Fibroblast of skin of right biceps (primary cell): ENCODE measurements at places on chromosomes 4 and X.

DNA sequence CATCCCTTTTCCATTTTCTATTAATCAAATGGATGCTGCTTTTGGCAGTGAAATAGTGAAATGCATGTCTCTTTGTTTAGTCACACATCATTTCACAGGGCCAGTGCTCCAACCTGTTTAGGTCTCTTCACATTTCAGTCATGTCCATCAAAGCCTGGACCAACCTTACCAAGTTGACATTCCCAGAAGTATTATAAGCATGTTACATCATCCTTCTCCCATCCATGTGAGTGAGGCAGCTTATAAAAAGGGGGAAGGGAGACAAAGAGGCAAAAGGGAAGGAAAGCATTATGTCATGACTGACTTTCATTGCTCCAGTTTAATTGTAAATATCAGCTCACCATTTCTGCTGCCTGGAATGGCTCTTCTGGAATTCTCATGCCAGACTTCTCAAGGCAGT is 94.4 kb downstream of the NWD2 start:
- DNase-seq, result no peak

DNA sequence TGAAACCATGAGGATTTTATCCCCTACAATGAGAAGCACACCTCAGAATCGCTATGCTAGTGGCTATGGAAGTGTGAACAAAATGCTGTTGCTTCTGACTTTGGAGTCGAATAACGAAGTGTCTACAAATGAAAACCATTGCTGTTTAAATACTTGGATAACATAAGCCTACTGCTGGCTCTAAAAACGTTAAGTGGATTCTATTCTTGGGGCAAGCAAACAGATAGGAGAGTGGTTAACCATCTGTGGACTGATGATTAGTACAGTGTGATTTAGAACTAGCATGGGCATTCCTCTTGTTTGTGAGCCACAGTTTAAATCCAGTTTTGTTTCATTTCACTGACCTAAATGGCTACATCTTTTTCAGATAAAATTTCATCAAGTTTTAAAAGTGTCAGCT is 109.7 kb upstream of the PNPLA4 start:
- DNase-seq, result no peak

- DNase-seq, result no peak
Measured at GRCh38 chr4:40990899-40991265, 223.5 kb downstream of the APBB2 start.

- no peak for DNase-seq
Measured at GRCh38 chr4:165700855-165701254, 172.2 kb upstream of the TLL1 start.

DNA sequence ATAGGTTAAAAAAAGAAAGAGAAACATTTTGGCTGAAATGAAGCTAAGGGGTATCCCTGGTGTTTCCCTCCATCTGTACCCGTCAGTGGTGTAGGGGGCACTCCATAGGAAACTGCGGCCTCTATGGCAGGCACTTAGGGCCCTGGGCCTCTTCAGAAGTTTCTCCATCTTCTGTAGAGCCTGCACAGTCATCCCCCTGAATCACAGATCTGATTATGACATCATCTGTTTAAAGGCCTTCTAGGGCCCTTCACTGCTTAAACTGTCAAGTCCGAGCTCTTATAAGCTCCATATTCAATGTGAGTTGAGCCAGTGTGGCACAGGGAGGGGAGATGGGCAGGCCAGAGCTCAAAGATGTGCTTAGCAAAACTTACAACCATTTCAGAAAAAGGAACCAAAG is 241.3 kb downstream of the NR3C2 start:
- DNase-seq, result no peak

GRCh38 chrX:54182194-54182863 is 725 bp downstream of the FAM120C start:
- DNase-seq, result peak; percentile 34

- no peak for DNase-seq
Measured at GRCh38 chr4:129261584-129261983, 165.6 kb downstream of the C4orf33 start.

DNA sequence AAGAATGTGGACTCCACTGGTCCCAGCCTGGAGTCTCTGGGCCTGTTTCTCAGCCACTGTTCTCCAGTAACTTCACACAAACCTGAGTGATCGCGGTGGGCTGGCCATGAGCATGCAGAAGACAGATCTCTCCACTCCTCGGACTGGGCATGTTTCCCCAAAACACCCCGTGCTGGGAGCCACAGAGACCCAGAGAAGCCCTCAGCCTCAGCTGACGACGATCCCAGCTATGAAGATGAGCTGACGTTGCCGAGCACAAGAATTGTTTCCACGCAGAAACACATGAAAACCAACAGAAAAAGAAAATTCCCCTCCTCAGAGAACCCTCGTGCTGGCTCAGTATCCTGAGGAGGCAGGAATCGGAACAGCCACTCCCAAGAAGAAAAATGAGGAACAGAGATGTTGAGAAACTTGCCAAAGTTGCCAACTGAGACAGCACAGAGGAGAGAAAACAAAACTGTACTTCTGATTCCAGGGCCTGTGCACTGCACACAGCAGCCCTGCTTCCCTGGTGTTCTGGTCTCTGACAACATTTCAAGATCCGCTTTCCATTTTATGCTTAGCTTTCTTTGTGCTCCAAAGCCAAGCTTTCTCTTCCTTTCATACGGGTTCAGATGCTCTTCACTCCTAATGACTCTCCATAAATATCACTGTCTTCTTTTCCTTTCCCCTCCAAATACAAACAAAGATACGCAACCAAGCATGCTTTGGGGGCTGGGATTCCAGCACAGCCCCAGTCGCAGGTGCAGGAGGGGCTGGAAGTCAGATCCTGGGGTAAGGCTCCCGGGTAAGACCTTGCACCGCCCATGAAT is 81.4 kb downstream of the IRF2 start:
- DNase-seq, result no peak

DNA sequence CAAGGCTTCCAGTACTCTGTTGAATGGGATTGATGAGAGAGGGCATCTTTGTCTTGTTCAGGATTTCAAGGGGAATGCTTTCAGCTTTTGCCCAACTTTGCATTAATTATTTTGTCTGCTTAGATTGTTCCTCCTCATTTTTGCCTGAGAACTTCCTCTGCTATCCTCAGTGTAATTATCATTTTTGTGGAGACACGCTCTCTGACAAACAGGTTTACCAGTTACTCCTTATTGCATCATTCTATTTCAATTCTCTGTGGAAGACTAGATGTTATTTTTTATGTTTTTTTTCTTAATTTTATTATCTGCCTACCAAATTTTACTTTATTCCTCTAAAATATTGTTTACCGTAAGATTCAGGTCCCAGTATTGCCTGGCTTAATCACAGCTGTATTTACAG is 349.2 kb downstream of the ADGRL3 start:
- DNase-seq, result peak; percentile 18

DNA sequence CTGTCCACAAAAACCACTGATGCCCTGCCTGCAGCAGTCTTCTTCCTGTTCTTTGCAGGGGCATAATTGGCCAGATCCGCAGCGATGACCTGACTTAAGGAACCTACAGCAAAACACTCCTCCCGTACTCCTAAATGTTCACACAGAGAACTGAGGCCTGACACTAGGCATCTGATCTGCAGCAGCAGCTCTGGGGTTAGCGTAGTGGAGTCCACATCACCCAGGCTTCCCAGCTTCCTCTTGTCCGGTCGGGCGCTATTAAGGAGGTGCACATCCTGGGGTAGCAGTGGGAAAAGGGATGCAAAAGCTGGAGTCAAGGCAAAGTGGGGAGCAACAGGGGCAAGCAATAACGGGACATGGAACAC is 758 bp downstream of the SCFD2 start:
- DNase-seq, result peak; percentile 13

GRCh38 chr4:6953751-6954380 is 44.2 kb downstream of the TBC1D14 start:
- peak; percentile 64 for DNase-seq

GRCh38 chr4:40515398-40516293 is 114.0 kb downstream of the RBM47 start:
- DNase-seq, result no peak

DNA sequence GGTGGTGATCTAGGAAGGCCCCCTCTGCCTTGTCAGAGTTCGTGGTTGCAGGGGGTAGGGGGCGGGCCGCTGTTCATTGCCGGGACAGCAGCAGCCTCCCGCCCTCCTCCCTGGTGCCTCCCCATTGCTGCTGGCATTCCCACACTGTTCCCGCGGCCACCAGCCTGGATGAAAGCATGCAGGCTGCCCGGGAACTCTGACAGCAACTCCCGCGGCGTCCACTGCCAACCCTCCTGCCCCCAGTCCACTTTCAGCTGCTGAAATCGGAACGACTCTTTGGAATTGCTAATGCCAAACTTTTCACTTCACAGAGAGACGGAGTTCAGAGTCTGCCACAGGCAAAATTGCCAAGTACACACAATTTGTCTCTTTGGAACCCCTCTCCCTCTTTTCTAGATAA is 121.9 kb downstream of the BEND2 start:
- DNase-seq, result no peak

DNA sequence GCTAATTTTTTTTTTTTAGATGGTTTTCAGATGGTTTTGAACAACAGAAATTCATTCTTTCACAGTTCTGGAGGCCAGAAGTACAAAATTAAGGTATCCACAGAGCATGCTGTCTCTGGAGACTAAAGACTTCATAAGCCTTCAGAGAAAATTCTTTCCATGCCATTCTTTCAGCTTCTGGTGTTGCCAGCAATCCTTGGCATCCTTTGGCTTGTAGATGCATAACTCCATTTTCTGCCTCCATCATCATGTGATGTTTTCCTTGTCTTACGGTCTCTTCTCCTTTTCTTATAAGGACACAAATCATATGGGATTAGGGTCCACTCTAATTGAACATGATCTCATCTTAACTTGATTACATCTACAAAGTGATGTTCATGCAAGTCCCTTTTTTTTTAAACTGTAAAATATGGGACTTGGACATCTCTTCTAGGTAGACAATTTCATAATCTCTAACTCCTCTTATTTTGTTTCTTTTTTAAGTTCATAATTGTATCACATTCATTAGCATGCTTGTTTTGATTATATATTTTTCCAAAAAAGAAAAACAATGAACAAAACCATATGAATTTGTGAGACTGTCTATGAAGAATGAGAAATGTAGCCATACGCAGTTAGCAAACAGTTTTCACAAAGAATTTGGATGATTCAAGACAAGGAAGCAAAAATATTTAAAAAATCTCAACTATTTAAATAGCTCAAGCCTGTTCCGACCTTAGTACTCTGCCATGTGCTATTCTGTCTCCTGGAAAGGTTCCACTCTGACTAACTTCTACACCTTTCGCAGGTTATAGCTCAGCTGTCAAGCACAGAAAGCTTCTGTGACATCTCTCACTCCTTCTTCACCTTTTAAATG is 53.1 kb upstream of the GIMD1 start:
- peak; percentile 66 for DNase-seq

GRCh38 chr4:86831262-86832130 is 17.7 kb downstream of the SLC10A6 start:
- DNase-seq, result peak; percentile 88

DNA sequence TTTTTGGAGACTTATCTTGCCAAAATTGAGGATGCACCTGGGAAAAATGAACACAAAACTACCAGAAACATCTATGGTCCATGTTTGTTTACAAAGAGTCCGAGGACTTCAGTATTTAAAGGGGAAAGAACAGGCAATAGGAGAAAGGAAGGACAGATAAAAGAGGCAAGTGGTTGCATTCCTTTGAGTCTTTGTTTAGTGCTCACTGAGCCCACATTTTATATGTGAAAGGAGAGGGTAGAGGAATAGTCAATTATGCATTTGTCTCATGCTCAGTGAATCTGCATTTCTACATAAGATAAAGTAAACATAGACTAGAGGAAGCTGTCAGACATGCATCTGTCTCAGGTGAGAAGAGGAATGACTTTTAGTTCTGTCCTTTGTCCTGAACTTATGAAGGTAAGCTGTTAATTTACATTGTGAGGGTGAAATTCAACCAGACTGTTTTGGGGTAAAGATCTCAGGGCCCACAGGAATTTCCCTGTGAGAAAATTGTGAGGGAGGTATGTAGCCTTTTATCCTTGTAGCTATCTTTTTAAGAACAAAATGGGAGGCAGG is 4.5 kb downstream of the DMP1 start:
- DNase-seq, result no peak

GRCh38 chr4:48173056-48173991 is 39.3 kb upstream of the TXK start:
- DNase-seq, result peak; percentile 89

- peak; percentile 51 for DNase-seq
Measured at GRCh38 chr4:108683479-108683878, 33.1 kb downstream of the OSTC start.

- DNase-seq, result peak; percentile 81
Measured at GRCh38 chr4:121669163-121669550, 27.6 kb downstream of the ANXA5 start.

DNA sequence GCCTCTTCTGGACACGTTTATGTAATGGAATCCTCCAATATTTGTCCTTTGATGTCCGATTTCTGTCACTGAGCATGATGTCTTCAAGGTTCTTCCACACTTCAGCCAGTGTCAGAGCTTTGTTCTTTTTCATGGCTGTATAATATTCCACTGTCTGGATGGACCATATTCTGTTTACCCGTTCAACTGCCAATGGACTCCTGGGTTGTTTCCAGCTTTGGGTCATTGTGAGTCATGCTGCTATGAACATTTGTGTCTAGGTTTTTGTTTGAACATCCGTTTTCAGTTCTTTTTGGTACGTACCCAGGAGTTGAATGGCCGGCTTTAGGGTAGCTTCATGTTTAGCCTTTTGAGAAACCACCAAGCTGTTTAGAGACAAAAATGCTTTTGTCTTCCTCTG is 93.2 kb downstream of the SHOX start:
- peak; percentile 20 for DNase-seq

- peak; percentile 81 for DNase-seq
Measured at GRCh38 chr4:168755598-168756477, 254.2 kb downstream of the CBR4 start.

- DNase-seq, result peak; percentile 45
Measured at GRCh38 chr4:11428899-11429698, 405 bp upstream of the HS3ST1 start.

DNA sequence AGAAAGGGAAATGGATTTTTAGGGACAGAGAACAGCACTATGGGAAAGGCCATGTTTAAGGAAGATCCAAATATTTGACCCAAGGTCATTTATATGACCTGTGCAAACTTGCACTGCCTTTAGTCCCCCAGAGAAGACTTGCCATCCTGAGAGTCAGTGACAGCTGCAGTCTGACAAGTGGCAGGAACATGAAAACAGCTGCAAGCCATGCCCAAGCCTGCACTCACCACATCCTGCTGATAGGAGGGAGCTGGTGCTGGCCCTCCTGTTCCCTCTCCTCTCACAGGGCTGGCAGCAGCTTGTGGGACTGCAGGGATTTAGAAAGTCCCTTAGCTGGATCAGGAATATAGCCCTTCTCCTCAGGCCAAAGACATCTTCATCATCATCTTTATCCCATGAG is 187.7 kb downstream of the RAP1GDS1 start:
- DNase-seq, result no peak

- DNase-seq, result no peak
Measured at GRCh38 chr4:4377732-4378460, 9.0 kb upstream of the NSG1 start.

- no peak for DNase-seq
Measured at GRCh38 chr4:48483777-48484493, 792 bp downstream of the SLC10A4 start.

DNA sequence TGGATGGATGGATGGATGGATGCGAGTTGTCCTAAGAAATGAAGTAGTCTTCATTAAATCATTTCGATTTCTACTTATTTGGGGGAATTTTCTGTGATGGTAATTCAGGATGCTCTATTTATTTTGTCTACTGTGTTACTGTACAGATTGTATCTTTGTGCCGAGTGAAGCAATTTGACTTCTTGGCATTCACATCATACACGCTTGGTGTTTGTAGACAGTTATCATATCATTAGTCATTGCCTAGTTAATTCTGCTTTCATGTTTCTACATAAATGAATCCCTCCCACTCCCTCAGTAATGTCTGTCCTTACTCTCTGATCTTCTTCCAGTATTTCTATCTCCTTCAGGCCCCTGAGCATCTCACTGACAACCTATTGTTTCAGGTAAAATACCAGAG is 64.0 kb downstream of the RASGEF1B start:
- no peak for DNase-seq
